ENCODE measurements at places on chromosomes 12 and 14.

- no peak for DNase-seq
These were observed 371 bp upstream of the REM2 start for GRCh38 chr14:22882529-22883172.

GRCh38 chr12:76587428-76588178 is 28.0 kb upstream of the OSBPL8 start:
- no peak for DNase-seq

DNA sequence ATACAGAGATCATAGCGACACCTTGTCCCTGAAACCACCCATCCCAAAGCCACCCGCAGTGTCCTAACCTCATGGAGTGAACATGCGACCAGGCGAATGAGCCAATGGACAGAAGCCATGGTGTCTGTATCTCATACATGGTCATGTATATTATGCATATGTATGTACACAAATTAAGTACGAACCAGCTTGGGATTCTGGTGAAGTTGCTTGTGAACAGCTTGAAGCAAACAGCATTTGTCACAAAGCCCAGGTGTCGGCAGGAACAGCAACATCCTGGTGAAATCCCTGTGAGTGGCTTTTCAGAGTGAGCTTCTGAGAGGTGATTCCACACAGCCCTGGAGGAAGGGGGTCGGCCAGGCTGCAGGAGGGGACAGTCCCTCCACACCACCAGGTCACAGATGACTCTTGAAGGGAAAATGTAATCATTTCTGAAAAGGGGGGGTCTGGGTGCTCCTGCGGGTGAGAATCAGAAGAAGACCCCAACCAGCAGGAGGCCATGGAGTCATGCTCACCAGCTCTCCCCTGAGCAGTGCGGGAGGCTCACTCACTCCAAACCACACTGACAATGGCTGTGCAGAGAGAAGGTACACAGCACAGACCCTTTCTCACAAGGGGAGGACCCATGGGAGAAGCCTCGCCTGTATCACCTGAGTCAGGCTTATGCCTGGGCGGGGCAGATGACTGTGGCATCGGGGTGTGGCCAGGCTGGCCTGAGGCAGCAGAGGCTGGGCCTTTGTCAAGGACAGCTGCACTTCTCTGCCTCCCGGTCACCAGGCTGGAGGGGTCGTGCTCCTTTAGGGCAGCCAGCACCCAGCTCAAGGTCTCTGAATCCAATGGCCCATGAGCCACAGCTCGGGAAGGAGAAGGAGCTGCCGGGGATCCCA is 14.3 kb downstream of the CHGA start:
- no peak for DNase-seq

GRCh38 chr12:120225852-120226640 is 25.1 kb upstream of the RPLP0 start:
- peak; percentile 74 for DNase-seq

DNA sequence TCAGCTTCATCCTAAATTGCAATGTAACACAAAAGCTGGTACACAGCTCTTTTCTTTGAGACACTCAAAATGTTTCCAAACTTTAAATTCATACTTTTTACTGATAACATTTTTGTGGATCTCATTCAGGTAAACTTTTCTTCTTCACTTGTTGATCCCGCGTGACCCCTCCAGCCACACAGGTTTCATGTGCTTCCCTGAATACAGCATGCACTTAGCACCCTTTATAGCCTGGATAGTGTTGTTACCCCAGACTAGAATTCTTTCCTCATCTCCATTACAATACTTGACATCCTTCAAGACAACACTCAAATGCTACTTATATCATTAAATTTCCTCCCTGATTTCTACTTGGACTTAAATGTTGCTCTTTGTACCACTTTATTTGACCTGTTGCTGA is 373.4 kb downstream of the RAD51B start:
- no peak for DNase-seq

DNA sequence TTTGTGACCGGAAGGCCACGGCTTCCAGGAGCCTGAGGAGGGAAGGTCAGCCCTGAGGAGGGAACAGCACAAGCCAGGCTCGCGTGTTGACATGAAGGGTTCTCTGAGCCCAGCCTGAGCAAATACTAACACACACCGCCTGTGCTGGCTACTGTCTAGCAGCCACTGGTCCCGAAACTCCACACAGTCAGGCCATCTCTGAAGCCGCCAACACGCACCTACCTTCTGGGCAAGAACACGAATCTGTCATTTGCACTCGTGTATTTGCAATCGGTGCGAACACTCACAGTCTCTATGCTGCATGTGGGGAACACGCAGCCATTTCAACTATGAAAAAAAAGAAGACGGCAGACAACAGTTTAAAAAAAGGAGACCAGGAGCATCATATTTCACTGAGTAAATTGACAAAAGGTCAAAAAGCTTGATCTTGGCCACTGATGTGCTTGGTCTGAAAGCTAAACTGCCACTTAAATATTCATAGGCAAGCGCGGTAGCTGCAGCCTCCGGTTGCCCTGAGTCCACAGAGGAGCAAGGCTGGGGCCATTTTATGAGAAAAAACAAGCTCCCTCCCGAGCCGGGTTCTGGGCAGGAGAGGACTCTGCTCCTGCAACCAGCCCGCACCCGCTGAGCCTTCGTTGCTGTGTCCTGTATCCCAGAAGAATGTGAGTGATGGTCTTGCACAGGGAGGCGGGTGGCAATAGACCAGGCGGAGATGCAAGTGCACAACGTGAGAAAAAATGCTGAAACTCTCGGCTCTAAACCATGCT is 57.8 kb downstream of the RIMBP2 start:
- no peak for DNase-seq

DNA sequence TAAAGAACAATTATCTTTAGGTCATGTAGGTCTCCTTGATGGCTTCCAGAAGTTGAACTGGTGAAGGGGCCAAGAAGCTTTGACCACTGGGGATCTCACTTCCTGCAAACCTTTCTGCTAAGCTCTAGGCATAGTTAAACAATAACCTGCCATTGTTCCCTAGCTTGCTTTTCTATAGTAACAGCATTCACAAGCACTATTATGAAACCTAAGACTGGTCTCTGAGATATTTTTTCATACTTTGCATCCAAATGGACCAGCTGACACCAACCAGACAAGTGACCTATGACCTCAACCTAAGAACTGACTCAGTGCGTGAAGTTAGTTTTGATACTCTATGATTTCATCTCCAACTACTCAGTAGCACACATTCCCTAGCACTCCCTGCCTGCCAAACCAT is 129.1 kb downstream of the PTPRB start:
- no peak for DNase-seq

- peak; percentile 60 for DNase-seq
These were observed 238.8 kb downstream of the PAWR start for GRCh38 chr12:79451978-79452377.

DNA sequence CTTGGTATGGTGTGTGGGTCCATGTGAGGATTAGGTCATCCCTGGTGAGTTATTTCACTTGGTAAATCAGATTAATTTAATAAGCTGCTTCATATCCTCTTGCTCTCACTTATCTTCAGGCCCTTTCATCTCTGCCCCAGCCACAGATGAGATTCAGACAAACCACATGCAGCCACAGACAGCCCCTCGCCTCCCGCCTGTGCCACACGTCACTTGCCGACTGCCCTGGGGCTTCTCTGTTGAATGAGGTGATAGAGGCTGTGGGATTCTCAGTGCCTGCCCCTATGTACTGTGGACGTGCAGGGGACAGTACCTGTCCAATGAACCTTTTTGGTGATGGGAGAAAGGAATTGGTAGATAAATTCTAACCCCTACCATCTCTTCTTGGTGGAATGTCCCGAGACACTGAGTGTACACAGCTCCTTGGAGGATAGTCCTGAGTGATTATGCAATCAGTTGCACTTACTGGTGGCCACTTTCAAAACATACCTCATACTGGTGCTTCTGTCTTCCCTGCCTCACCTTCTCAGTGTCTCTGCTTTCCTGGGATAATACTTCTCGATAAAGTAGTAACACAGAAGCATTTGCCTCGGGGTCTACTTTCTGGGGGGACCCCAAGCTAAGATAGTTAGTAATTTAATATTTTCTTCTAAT is 248.7 kb downstream of the TTC6 start:
- no peak for DNase-seq

GRCh38 chr12:128911861-128912260 is 58.6 kb downstream of the GLT1D1 start:
- DNase-seq = no peak

- no peak for DNase-seq
These were observed 430.3 kb downstream of the RAD51B start for GRCh38 chr14:68249661-68250451.

GRCh38 chr12:62166525-62166924 is 93.7 kb upstream of the USP15 start:
- DNase-seq = no peak

GRCh38 chr12:132441871-132442863 is 47.8 kb upstream of the FBRSL1 start:
- DNase-seq = no peak

DNA sequence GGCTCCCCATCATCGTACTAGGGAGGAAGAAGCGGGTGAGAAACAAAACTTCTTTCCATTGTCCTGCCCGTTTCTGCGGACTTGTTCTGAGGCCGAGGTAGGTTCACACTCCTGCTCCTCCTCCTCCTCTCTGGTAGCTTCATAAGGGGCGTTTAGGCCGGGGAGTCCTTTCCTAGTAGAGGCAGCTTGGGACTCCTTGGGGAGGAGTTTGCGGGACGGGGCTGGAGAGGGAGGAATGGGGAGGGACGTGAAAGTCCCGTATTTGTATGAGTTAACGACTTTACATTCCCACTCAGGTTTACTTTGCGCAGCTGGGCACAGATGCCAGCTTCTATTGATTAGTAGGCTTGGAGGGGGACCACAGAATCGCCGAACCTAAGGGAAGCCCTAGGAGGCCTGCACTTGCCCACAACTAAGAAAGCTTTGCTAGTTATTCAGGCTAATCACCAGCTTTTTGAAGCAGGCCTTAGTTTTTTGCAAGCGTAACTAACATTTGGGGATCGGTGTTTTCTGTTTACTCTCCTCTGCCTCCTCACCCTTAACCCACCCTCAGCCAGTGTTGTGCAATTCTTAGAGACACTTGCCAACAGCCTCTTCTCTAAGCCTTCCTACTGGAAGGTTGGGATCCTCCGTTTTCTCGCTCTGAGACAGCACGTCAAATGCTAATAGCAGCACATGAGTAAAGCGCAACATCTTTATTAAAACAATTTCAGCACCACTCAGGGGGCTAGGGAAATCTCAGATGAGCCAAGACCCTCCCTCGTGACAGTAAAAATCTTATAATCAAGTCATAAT is 499 bp downstream of the RNASE4 start:
- no peak for DNase-seq

DNA sequence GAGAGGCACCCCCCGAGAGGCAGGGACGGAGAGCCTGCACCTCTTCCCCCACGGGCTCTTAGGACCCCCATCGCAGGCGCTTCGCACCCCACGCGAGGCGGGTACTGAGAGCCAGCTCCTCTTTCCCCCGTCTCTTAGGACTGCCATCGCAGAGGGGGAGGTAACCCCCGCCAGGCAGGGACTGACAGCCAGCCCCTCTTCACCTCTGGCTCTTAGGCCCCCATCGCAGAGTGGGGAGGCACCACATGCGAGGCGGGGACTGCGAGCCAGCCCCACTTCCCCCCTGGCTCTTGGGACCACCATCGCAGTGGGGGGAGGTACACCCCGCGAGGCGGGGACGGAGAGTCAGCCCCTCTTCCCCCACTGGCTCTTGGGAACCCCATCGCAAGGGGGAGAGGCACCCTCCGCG is 46.1 kb downstream of the DDX11 start:
- no peak for DNase-seq

- DNase-seq = no peak
These were observed 36.1 kb upstream of the CRY1 start for GRCh38 chr12:107129315-107129930.

DNA sequence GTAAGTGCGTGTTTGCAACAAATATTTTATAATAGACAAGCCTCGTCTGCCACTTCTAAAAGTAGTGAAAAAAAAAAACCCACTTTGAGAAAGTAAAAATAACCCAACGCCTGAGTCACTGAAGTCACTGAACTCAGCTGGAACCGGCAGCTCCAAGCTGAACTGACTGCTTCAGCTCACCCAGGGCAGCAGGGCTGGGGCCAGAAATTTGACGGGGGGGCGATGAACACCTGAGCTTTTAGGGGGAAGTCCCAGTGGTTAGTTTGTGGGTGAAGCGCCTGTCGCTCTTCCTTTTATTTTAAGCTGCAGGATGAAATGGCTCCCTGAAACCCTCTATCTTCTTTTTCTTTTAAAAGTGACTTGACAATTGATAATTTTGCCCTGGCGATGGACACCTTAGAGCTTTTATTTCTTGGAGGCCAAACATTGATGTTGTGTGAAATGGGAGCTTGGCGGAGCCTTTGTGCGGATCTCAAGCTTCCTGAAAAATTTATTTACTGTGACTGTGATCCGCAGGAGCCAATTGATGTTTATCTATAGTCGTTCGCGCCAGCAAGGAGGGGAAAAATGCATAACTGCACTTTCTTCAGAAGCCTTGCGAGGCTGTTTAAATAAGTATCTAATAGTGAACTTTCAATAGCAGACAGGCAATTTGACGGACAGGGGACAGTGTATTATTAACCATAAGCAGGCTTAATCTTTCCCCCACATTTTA is 173.2 kb upstream of the MYL2 start:
- no peak for DNase-seq

DNA sequence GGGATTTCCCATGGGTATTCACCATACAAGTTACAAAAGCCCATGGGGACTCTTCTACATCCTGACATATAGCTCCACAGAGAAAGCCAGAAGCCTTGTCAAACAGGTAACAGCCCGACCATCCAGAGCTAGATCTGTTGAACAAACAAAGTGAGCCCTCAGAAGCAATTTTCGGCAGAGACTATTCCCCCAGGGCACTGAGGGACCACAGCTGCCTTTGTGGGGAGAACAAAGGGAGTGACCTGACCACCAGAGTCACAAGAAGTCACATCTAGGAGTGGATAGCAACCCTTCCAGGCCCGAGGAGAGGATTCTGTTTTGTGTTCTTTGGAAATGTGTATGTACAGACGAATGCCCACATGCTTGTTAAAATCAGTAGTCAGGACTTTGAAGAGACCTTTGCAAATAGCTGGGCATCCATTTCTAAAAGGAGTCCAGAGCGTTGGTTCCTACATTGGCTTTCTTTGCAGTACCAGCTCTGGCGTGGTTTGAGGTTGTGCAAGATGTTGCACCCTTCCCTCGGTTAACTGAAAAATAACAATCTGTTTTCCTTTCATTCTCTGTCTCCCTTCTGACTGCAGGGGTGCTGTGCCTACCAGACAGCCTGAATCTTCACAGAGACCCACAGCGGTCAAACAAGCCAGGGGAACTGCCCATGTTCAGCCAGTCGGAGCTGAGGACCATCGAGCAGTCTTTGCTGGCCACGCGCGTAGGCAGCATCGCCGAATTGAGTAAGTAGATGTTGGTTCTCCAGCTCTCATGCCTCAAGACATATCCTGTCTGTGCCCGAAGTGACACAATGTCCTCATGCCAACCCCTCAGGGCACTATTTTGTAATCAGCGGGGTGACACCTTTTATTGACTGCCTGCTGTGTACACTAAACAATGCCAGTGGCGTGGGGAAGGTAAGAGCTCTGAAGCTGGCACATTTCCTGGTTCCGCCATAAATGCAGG is 165.4 kb upstream of the PWP1 start:
- DNase-seq = no peak

- DNase-seq = peak; percentile 74
These were observed 17.8 kb upstream of the HDAC7 start for GRCh38 chr12:47837190-47838171.

Measured in Right ventricle myocardium superior (tissue), 1 donor.